ENCODE measurements at places on chromosomes 1 and 21. TPM values are rescaled to one million over a fixed set of nuclear protein-coding genes. Genes with fewer than 3 reads are reported as not detected.

RAB7B gene
- 2.0 TPM for total RNA-seq

PTPRC gene
- 0.01 TPM for total RNA-seq

IGSF3 gene
- 17.9 TPM for total RNA-seq

LCE6A gene
- not detected for total RNA-seq

CREB3L4 gene
- total RNA-seq = 12.3 TPM

OR2G6 gene
- total RNA-seq = not detected

DPYD gene
- total RNA-seq = 1.7 TPM

PFKFB2 gene
- total RNA-seq = 5.2 TPM

SLC25A34 gene
- 0.35 TPM for total RNA-seq

PTPN22 gene
- total RNA-seq = not detected

NR1I3 gene
- total RNA-seq = not detected

EFNA4 gene
- 10.0 TPM for total RNA-seq

PHC2 gene
- 81.0 TPM for total RNA-seq

RNU1-3 gene
- not detected for total RNA-seq

MOB3C gene
- total RNA-seq = 4.2 TPM

TMEM82 gene
- not detected for total RNA-seq

OR2L3 gene
- total RNA-seq = not detected

SLC2A5 gene
- 0.17 TPM for total RNA-seq

SETSIP gene
- not detected for total RNA-seq

HES4 gene
- total RNA-seq = 49.6 TPM

GMEB1 gene
- 6.4 TPM for total RNA-seq

LINGO4 gene
- not detected for total RNA-seq

Measured in A549 treated with CpdA at 1 μM for 4 hours (cell line).